ENCODE measurements at places on chromosomes 7 and 10.

DNA sequence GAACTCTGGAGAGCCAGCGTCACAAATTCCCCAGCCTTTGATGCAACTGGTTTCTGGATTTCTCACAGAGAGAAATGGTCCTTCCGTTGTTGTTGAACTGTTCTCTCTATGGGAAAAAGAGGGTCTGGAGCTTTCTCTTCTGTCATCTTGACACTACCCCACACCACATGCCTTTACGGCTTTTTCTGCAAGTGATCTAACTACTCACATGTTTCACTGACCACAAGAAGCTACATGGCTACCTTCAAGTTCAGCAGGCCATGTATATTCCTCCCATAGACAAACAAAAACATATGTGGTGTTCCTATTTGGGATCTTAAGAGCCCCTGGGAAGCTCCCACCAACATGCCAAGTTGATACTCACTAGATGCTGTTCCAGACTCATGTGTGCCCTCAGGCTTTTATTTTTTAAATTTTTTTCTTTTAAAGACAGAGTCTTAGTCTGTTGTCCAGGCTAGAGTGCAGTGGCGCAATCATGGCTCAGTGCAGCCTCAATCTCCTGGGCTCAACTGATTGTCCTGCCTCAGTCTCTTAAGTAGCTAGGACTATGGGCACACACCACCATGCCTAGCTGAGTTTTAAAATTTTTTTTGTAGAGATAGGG, 72.0 kb downstream of the RNF216 start:
- no peak for DNase-seq

DNA sequence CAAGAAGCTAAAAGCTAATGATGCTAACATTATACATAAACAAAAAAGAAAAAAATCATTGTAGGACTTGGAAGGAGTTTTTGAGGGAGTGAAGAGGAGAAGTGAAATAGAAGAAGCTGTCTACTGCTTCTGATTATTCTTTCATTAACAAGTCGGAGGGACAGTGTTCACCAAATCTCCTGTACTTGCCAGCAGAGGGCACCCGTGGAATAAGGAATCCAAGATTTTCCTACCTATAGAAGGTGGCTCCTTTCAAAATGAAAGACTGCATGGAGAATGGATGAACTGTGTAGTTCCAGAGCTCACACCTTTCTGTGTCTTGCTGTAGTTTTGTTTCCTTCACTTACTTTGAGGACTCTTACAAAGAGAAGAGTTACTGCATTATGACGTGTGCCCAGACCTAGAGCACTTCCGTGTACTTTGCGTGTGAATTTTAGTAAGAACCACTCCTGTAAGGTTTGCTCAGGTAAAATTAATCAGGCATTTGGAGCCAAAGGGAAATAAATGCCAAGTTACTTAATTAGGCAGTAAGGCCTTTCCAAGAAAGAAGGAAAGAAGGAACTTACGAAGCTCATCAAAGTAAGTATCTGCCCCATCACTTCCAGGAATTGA, 145.1 kb downstream of the SEMA3D start:
- peak; percentile 85 for DNase-seq

GRCh38 chr7:134777908-134778580, 1.4 kb upstream of the CALD1 start:
- DNase-seq = peak; percentile 79

GRCh38 chr7:151794508-151795167, 82.3 kb downstream of the PRKAG2 start:
- DNase-seq = no peak

- DNase-seq = no peak
These were observed 162.2 kb upstream of the SLC25A13 start for GRCh38 chr7:96484091-96484490.

DNA sequence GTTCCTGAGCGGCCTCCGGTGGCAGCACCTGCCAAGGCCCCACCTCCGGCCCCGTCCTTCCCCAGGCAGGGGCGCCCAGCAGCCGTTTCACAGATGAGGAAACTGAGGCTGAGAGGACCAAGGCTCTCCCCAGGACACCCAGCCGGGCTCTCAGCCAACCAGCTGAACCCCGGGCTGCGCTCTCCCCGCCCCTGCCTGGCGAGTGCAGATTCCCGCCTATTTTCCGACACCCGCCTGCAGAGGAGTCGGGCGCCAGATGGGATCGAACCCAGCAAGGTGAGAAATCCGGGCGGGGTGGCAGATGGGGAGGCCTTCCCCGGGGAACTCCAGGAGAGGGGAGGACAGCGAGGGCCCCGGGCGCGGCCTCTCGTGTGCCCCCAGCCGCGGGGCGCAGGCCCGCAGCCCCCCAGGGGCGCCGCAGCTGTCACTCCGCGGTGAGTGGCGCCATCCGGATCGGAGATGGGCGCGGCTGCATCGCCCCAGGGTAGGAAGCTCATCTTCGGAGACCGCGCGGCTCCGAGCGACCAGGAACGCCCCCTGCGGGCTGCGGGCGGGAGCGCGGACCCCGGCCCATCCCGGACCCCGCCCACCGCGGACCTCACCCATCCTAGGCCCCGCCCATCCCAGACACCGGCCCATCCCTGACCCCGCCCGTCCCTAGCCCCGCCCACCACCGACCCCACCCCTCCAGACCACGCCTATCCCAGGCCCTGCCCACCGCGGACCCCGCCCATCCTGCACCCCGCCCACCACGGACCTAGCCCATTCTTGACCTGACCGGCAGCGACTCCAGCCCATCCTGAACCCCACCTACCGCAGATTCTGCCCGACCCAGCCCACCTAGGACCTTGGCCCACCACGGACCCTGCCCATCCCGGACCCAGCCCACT, 90.3 kb downstream of the MICALL2 start:
- DNase-seq = no peak

GRCh38 chr10:102605712-102606111, 38.6 kb upstream of the TRIM8 start:
- no peak for DNase-seq

DNA sequence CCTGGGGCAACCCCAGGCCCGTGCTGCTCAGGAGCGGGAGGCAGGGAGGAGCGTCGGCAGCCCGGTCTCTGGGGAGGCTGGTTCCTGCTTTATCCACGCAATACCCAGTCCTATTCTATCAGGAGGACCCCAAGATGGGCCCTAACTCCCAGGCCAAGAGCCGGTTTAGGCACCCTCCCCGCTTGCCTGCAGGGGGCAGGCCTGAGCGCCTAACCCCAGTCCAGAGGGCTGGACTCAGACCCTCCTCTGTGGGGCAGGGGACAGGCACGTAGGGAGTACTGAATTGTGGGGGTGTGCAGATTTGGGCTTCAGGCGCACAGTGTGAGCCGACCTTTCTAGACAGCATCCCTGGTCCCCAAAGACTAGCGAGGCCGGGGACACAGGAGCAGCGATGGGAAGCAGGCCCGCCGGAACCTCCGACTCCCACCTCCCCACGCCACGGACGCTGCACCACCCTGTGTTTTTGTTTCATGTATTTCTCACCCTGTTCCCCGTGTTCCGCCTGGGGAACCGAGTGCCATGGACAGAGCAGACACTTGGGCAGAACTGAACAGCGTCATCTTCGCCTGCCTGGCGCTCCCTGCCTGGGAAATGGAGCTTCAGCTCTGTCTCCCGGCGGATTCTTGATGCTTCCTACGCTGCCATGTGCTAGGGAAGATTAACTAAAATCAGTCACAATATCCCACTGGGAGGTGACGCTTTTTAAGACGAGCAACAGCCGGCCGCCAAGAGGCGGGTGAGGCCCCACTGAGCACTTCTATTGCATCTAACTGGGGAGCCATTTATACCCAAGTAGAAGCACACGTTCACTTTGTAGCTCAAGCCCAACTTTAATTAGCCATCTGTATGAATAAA, 5.3 kb downstream of the NUDT1 start:
- DNase-seq = no peak

All from fibroblast of pulmonary artery (primary cell).